ENCODE measurements at places on chromosomes 7 and 10. TPM values are rescaled to one million over a fixed set of nuclear protein-coding genes. Genes with fewer than 3 reads are reported as not detected.

The COMMD3 gene
- total RNA-seq, result 41.3 TPM

The ELMO1 gene
- 4.7 TPM for total RNA-seq

The DNMBP gene
- total RNA-seq, result 38.4 TPM

The LIPM gene
- not detected for total RNA-seq

The SPDYE8 gene
- not detected for total RNA-seq

The FAM241B gene
- 4.5 TPM for total RNA-seq

The EXOSC1 gene
- total RNA-seq, result 35.5 TPM

The PRPS1L1 gene
- not detected for total RNA-seq

DNA sequence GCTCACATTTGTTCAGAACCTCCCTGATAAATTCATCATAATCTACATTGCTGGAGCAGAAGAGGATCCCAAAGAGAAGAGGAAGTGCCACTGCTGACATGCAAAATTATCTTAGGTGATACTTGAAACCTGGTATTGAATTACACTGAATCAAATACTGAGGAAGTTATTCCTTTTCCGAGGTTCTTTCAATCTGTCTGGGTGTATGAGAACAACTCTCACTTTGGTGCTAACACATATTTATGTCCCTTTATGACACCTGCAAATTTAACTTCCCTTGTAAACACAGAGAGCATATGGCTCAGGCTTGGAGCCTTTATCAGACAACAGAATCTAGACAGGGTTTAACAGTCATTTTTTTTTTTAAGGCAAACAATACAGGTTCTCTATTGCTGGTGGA is 131.4 kb downstream of the SRPK2 start:
- no peak for DNase-seq

- no peak for DNase-seq
These were observed 26.9 kb downstream of the EVX1 start for GRCh38 chr7:27269455-27269854.

DNA sequence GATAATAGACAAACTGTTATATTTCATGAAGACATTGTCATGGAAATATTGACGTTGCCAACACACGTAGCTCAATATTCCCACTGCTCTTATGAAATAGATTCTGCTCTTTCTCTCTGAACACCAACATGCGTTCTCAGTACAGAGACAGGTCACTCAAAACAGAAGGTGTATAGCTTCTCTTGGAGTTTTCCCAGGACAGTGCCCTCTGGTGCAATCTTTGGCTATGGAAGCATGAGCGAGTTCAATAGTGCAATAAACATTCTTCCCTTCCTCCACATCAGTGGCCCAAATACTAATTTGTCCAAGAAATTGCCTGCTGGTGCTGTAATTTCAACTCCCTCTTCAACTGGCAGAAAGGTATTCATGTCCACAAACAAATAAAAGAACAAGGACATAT is 145.3 kb downstream of the MAGI2 start:
- no peak for DNase-seq

DNA sequence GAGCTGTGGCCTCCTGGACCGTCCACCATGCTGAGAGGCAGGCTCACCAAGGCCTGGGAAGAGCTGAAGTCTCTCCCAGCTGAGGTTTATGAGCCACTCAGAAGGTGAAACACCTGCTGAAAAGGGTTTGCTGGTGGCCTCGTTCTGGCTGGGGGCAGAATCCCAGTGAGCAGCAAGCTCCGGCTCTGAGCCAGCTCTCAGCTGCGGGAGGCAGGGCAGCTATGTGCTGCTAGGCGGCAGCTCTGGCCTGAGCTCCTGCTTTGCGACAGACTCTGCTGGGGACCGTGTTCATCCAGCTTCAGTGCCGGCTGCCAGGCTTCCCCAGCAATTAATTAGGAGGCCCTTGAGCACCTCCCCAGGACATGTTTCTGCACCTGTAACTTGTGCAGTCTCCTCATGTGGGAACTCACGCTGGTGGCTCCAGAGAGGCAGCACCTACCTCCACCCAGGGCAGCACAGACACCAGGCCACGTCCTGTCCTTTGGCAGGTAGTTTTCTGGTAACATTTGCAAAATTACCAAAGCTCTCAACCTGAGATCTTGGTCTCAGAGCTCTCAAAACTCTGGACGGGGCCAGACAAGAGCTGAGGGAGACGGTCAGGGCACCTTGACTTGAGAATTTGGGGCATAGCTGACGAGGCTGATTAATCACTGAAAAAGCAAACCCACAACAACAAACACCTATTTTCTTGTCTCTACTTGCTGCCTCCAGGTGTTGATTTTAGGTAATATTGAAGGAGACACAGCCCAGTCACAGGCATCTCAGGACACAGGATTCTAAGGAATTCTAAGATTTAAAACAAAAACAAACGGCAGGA is 185.0 kb downstream of the TCERG1L start:
- no peak for DNase-seq

DNA sequence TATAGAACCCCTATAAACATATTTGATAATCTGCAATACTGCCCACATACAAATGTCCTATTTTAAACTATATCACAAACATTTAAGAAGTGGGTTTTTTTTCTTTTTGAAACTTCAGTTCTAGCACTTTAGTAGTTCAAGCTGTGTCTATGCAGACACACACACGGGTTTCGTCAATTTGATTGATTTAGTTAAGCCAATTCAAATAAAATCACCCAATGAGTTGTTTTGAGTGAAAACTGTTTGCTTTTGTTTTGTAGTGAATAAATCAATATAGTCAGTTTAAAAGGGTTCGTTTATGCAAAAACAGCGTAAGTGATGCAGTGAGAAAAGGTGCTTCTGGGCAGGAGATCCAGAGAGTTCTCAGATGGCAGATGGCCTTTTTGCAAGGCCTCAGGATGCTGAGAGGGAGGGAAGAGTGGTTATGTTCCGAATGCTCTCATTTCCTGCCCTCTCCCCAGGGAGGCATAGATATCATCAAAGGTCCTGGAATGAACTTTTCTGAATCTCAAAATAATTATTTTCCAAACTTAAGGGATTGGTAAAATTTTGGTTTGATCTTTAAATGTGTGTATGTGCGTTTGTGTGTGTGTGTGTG is 102.7 kb downstream of the AGMO start:
- no peak for DNase-seq

- DNase-seq, result peak; percentile 48
These were observed 6.4 kb downstream of the HOXA13 start for GRCh38 chr7:27193335-27194001.

GRCh38 chr7:121019018-121019417 is 30.5 kb downstream of the CPED1 start:
- DNase-seq, result no peak

DNA sequence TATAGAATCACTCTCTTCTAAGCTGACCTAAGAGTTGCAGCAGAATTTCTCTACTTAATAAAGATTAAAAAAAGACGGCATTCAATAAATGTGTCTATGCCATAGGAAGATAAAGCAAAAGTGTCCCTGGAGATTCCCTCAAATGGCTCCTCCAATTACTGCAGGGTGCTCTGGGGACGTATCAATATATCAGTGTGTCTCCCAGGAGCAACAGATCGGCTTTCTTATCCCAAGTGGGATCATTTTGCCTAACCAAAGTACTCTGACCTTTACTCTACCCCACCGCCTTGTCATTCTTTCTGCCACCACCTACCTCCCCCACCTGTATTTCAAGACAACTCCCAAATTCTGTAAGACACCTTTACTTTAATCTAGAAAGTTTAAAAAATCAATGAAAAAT is 202.0 kb upstream of the SEMA3C start:
- no peak for DNase-seq

- DNase-seq, result no peak
These were observed 78.4 kb upstream of the ADO start for GRCh38 chr10:62726142-62726541.

DNA sequence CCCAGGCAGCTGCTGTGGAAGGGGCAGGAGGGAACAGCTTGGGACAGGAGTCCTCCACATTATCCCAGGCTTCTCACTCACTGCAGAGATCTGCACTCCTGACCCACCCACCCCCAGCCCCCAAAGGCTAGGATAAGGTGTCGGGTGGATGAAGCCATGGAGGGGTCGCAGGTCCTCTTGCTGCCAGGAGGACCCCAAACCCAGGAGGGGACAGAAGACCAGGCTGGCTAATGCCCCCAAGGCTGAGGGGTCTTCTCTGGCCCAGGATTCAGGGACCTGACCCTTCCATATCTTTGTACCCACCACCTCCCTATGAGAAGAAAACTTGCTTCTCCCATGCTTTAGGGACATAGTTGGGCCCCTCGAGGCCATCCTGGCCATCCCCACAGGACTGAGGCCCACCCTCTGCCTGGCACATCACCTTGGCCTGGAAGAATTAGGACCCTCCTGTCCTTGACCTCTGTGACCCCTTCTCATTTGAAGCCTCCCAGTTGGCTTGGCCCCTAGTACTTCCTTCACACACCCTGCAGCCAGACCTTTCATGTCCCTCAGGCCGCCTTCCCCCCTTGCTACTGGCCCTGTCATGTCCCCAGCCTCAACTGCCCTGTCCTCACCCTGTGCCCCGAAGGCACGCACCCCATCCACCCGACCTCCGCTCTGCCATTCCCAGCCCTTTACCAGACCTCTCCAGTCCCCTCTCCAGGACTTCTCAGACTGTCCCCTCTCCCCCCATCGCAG is 21.6 kb downstream of the KCNH2 start:
- DNase-seq, result no peak

GRCh38 chr7:7054252-7054830 is 128.0 kb upstream of the C1GALT1 start:
- DNase-seq, result no peak

- no peak for DNase-seq
These were observed 80.7 kb upstream of the NANOS1 start for GRCh38 chr10:118948786-118949185.
